ENCODE measurements at places on chromosomes 2 and 18.

DNA sequence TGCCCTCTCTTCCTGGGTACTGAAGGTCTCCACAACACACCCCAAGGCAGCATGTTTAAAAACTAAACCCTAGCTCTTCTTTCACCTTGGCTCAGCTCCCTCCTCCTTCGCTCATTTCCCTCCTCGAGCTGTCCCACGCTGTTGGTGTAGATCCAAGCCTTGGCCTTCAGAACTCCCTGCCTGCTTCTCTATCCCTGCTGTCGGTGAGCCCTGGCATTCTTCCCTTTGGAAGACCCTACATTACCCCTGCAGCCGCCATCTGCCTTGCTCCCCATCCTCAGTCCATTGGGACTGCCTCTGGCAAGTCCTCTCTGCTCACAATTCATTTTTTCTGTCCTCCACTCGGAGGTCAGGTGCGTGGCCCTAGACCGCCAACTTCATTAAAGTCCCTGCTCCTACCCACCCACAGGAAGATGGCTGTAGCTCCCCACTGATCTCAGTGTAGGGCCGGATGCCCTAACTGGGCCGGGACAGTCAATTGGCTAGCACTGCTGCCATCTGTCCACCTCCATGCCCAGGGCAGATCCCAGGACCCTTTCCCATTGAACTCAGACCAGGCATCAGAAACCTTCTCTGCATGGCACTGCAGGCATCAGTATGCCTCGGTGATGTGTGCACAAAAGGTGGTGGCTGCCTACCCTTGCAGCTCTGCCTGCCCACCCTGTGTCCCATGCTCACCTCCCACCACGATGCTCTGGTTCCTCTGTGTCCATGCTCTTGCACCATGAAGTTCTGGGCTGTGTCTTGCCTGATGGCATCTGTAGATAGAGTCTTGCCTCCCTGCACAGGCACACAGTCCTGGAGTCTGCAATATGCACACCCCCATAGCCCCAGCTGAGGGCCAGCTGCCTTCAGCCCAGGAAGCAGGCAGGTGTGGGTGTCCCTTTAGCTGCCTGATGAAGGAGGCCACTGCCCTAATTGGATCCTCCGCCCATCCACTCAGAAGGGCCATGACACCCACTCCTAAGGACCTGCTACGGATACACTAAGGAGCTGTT, 5.7 kb downstream of the AMER3 start:
- DNase-seq, result no peak

DNA sequence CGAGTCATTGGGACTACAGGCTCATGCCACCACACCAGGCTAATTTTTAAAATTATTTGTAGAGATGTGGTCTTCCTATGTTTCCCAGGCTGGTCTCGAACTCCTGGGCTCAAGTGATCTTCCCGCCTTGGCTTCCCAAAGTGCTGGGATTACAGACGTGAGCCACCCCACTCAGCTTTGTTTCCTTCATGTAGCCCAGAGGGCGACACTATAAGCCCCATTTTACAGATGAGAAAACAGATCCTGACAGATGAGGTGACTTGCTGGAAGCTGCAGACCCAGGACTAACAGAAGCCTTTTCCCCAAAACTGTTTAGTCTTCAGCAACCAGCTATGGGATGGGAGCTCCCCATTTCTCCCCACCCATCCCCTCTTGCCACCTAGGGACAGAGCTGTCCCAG, 7.2 kb upstream of the CTDSP1 start:
- no peak for DNase-seq

GRCh38 chr2:219249203-219249980, 3.7 kb upstream of the TUBA4B start:
- peak; percentile 47 for DNase-seq

DNA sequence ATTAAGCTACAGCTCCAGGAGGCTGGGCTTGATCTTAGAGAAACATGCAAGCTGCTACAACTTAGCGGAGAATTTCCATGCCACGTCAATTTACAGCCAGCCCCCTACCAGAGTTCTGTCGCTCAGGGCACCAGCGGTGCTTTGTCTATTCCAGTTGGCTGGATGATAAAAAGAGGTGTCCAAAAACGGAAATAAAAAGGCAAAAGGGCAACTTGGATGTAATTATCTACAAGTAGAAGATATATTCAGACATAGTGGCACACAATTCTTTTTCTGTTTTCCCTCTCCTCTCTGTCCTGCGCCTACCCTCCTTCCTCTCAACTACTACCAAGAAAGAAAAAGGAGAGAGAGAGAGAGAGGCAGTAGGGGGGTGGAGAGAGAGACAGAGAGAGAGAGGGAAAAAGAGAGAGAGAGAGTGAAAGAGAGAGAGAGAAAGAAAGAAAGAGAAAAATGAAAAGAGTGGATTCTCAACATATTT, 363 bp upstream of the RFTN2 start:
- DNase-seq, result peak; percentile 40

- no peak for DNase-seq
These were observed 331.2 kb upstream of the MYT1L start for GRCh38 chr2:2662037-2662846.

DNA sequence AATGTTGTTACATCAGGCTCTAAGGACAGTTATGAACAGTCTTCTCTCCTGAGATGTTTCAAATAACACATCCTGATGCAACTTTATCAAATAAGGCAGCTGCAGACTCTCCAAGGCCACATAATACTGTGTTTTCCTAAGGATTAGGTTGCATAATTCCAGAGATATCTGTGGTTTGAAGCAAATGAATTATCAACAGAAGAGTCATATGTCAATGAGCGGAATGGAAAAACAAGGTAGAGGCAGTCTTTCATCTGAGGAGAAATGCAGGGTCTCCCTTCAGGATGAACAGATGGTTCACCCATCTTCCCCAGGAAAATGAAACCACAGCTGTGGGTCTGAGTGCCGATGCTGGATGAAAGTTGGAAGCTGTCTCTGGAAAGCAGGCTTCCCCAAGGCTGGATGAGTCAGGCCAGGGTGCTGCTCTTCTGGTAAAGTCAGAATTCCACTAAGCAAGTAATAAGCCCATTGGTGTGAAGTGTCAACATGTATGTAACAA, 22.2 kb downstream of the LYG1 start:
- peak; percentile 70 for DNase-seq

DNA sequence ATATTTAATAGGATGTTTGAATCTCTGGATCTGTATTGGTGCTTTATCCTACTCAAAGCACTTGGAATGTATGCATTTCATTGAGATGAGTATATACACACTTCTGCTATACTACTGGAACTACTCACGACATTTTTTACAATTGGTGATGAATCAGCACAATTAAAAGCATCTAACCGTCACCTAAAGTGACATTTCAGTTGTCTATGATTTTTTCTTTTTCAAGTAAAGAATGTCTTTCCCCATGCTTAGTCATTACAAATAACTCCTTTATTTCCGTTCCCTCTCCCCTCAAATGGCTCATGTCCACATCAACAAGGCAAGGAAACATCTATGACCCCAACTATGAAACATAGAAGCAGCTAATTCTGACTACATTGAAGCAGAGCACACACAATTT, 77.3 kb downstream of the CLIP4 start:
- no peak for DNase-seq

GRCh38 chr18:76955524-76956170, 133.3 kb downstream of the ZNF236 start:
- no peak for DNase-seq

- DNase-seq, result peak; percentile 100
These were observed 60.8 kb downstream of the EFEMP1 start for GRCh38 chr2:55862673-55863390.
